ENCODE measurements at places on chromosomes 2 and 18.

- DNase-seq, result no peak
These were observed 69.2 kb downstream of the EDAR start for GRCh38 chr2:108919571-108920373.

GRCh38 chr2:15814403-15814802 is 125.9 kb upstream of the MYCN start:
- DNase-seq, result no peak

DNA sequence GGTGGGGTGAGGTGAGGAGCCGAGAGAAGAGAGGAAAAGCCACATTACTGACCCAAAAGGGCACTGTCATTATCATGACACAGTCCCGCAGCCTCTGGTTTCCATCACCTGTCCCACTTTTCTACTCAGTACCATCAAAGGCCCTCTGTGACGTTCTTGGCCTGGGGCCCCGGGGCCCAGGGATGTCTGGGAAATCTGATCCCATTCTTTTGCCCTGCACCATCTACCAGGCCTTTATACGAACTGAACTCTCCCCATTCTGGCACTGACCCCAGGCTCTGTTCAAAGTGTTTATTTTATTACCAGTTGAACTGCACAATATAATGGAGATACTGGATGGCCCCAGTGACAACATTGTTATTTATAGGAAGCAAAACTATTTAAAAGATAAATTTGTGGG is 89.1 kb downstream of the COL6A3 start:
- no peak for DNase-seq

DNA sequence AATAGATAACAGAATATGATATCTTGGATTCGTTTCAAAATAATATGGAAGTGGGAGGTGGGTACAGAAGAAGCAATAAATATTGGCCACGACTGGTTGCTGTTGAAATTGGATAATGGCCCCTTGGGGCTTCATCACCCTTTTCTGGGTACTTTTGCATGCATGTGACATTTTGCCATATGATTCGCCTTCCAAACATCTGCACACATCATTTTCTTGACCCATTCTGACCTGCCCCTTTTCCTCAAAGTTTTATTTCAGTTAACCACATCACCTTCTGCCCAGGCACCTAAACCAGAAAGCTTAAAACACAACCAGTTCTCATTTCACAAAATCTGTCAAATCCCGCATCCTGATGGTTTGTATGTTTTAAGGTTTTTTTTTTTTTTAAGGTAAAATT is 116.7 kb upstream of the AGAP1 start:
- DNase-seq, result no peak

DNA sequence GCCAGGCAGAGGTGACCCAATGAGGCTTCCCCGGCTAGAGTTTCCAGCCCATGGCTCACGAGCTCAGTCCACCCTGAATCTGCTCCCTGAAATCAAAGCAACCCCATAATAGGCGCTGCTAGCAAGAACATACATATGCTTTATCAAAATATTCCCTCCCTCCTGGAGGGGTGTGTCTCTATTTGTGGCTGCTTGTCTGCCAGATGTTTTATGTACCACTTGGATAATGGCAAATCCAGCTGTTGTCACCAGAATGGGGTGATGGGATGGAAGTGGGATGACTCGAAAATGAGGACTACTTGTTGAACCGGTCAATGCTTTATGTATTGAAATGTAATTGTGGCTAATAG is 152.0 kb downstream of the GALNT14 start:
- no peak for DNase-seq

GRCh38 chr2:182625814-182626213 is 90.2 kb upstream of the DNAJC10 start:
- DNase-seq, result no peak

GRCh38 chr18:79819968-79820351 is 22.2 kb downstream of the KCNG2 start:
- DNase-seq, result no peak

GRCh38 chr2:106195456-106195855 is 1.4 kb upstream of the UXS1 start:
- no peak for DNase-seq

DNA sequence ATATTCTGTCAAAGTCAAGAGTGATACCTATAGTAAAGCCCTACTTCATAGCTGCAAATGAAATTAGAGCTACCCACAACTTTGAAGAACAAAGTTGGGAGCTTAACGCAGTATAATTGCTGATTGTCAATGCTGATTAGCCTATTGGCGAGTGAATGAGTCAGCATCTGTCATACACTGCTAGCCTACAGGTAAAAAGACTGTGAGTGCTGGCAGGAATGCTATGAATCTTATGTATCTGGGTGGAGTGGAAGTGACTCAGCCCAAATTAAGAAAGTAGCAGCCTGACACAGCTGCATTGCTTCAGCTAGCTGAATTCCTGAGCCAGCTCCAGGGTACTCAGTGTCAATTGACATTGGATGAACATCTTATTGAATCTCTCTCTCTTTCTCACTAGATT is 179.4 kb upstream of the DCC start:
- DNase-seq, result no peak

DNA sequence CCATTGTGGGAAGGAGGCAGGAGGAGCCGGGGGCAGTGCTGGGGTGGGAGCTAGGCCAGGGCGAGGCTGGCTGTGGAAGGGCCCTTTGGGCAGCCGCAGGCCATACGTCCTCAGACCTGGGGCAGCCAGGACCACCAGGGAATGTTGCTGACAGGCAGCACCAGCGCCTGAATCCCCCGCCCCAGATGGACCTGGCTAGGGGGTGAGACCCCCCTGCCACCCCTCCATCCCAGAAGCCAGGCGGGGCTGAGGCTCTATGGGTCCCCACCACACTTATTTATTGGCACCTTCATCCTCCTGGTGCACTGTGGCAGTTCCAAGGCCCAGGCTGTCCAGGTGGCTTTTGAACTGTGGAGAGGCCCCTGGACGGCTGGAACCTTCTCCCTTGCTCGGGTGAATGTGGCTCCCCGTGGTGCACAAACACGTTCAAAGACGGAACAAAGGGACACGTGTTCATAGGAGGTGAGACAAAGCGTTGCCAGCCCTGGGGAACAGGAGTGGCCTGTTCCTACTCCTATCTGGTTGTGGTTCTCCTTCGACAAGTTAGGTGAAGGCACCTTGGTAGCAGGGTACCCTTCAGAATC is 35.1 kb downstream of the RAMP1 start:
- DNase-seq, result no peak

DNA sequence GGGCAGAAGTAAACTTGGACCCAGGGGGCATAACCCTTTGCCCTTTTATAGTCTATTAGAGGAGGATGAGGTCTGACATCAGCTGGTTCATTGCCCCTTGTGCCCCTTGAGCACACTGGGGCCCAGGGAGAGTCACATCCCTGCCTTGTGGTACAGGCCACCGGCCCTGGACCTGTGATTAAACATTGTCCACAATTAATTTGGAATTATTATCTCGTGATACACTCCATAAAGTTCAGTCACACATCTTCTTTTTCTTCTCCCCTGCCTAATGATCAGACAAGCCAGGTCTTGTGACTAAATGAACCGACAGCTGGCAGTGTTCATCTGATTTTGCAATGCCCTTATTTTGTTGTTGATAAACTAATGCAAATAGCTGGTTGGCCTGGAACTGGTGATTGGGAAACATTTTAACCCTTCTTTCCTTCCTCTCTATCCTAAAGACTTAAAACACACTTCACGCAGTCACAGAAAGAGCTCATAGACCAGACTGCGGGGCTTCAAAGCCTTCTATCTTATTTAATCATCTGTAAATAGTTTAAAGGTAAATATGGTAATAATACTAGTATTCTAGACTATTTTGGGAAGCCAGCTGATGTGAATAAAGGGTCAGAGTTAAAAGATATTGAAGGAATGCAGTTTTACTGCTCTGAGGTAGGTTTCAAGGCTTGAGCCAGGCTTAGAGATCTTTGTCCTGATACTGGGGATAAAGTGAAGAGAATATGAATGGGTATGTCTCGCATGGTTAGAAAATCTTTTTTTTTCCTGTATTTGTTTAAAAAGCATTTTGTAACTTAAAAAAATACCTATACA is 13.4 kb downstream of the IL1R1 start:
- no peak for DNase-seq

- no peak for DNase-seq
These were observed 31.8 kb downstream of the C1D start for GRCh38 chr2:68031043-68031442.

- DNase-seq, result no peak
These were observed 11.3 kb downstream of the TANC1 start for GRCh38 chr2:158979772-158980171.

DNA sequence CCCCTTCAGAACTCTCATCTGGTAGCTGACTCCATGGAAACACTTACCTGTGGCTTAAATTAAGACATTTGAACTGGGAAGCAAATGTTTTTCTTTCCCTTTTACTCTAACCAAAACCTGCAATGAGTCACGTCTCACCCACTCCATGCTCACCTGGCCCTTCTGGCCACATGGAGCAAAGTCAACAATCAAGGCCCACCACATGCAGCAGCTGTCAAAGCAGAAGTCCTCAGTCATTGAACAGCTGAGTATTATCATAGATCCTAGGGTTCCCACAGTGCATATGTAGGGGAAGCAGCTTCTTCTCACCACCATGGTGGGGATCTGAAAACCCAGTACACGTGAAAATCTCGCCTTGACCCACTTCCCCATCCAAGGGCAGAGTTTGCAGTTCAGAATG is 12.3 kb upstream of the MEP1B start:
- no peak for DNase-seq

- DNase-seq, result no peak
These were observed 214.6 kb upstream of the HAAO start for GRCh38 chr2:43006834-43007543.

GRCh38 chr2:236176417-236176816 is 8.2 kb upstream of the GBX2 start:
- DNase-seq, result no peak

DNA sequence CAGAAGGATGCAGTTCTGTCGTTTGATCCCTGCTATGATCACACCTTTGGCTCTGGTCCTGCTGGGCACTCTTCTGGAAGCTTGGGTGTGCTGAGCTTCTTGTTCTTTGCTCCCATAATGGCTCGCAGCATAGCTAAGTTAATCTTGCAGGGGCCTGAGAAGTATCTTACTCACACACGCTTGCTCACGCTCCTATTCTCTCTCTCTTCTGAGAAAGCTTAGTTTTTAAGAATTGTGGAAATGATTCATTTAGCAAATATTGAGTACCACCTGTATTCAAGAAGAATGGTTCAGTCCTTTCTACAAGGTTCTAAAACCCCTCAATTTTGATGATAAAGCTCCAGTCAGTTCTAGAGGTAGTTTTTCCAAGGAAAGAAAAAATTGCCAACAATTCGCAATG is 40.6 kb downstream of the XRCC5 start:
- DNase-seq, result no peak

- no peak for DNase-seq
These were observed 18.3 kb downstream of the CDC42EP3 start for GRCh38 chr2:37653093-37653492.

DNA sequence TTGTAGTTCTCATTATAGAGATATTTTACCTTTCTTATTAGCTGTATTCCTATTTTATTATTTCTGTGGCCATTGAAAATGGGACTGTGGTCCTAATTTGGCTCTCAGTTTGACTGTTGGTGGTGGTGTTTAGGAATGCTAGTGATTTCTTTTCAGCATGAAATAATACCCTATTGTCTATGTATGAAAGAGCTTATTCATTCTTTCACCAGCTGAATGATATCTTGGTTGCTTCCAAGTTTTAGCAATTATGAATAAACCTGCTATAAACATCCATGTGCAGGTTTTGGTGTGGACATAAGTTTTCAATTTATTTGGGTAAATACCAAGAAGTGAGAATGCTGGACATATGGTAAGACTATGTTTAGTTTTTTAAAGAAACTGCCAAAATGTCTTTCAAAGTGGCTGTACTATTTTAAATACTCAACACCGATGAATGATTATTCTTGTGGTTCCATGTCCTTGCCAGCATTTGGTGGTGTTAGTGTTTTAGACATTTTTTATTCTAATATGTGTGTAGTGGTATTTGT is 501.6 kb upstream of the GYPC start:
- no peak for DNase-seq

- DNase-seq, result peak; percentile 22
These were observed 75.2 kb upstream of the C2orf15 start for GRCh38 chr2:99066075-99066958.

GRCh38 chr2:72963423-72964145 is 46.3 kb downstream of the EMX1 start:
- no peak for DNase-seq

DNA sequence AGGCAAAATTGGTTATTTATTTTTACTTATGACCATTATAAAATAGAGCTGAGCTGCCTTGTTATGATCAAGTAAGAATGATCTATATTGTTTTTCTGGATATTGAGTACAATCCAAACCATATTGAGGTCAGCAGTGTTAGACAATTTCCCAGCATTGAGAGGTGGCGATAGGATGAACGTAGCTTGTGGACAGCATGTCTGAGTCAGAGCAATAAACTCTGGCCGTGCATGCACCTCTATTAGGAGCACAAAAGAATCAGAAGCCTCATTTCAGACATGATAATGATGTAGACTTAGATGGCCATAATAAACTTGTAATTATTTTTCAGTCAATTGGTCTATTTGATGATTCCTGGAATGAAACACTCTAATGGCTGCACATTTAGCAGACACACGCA is 491.6 kb downstream of the RIT2 start:
- no peak for DNase-seq

DNA sequence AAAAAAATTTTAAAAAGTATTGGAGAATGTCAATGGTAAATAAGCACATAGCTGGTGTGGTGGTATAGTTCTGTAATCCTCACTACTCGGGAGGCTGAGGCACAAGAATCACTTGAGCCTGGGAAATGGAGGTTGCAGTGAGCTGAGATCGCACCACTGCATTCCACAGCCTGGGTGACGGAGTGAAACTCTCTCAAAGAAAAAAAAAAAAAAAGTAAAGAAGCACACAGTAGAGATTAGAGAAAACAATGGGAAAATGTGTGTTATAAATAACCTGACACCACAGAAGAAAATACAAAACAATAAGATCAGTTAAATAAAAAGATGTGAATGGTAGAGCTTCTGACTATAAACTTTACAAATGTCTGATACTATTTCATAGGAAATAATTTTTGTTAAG is 163.7 kb upstream of the WDSUB1 start:
- no peak for DNase-seq

GRCh38 chr2:39538718-39539117 is 101.6 kb upstream of the MAP4K3 start:
- DNase-seq, result no peak

GRCh38 chr2:105421053-105421452 is 22.2 kb upstream of the FHL2 start:
- no peak for DNase-seq

- DNase-seq, result no peak
These were observed 312.8 kb upstream of the FANCL start for GRCh38 chr2:58553937-58554336.

GRCh38 chr18:69401972-69402532 is 1.4 kb downstream of the DOK6 start:
- no peak for DNase-seq

GRCh38 chr18:67010919-67011318 is 407.0 kb upstream of the CDH19 start:
- no peak for DNase-seq

- DNase-seq, result peak; percentile 57
These were observed at the start of gene MOCOS for GRCh38 chr18:36187193-36187825. MOCOS (plus strand) TSS chr18:36187497; CDS start chr18:36187540, 43 bp downstream.
